ENCODE measurements at places on chromosomes 3 and 15.

- DNase-seq = no peak
Measured at GRCh38 chr15:60529332-60529731, 50.4 kb upstream of the ICE2 start.

GRCh38 chr15:29936353-29937049 is 114.2 kb upstream of the TJP1 start:
- no peak for DNase-seq

DNA sequence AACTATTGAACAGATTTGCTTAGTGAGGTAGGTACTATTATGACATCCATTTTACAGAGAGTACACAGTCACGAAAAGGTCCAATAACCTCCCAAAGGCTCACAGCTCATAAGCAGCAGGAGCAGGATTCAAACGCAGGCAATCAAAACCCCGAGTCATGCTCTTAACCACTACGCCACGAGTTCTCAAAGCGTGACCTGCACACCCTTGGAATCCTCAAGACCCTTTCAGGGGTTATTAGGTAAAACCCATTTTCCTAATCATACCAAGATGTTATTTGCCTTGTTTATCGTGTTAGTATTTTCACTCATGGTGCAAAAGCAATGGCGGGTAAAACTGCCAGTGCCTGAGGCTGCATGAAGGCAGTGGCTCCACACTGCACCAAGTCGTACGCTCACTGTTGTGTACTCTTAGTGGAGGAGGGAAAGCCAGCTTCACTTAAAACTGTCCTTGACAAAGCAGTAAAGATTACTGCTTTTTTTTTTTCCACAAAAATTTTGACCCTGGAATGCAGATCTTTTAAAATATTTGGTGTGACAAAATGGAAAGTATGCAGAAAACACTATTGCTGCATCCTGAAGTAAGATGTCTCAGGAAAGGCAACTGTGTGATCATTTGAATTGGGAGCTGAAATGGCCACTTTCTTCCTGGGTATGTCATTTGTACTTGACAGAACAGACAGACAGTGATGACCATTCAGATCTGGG is 96.1 kb downstream of the IGF2BP2 start:
- no peak for DNase-seq

DNA sequence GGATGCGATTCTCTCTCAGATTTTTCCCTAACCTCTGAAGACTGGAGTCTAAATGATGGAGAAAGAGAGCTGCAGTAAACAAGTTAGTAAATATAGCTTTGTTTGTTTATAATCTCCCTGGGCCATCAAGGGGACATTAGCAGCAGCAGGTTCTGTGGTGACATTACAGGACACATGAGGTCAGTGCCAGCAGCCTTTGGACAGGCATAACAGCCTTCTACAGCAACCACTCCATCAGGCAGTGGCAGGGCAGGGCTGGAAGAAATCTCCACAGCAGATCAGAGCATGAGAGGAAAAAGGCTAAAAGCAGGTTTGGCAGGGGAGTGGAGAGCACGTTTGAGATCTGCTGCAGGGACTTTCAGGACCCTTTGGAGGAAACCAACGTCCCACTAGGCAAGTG is 127.6 kb upstream of the ACP3 start:
- DNase-seq = no peak

DNA sequence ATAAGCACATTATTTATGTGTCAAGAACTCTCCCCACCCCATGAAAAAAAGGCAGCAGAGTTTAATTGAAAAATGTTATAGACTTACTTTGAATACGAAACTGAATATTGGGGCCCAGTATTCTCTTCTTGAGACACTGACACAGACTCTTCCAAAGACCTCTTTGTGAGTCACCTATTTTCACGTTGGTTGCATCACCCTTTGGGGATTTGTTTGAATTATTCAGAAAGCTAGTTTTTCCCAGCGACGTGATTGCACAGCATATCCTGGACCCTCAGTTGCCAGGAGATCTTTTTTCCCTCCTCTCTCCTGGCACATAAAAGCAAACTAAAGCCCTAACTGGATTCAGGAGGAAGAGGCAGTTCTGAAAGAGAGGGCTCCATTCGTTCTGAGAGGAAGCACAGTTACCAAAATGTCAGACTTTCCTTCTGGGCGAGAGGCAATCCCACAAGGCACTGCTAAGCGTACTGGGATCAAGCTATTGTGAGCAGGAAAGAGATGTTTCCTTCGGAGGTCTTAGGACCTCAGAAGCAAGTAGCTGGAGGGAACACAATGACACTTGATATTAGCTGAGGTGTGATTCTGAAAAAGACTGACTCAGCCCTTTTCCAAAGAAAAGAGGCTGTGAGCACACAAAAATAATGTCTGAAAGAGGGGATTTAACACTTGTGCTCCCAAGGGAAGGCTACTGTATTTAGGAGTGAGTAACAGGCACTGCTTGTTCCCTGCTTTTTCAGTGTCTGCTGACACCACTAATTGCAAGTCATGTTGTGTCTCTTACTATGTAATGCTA is 65.8 kb upstream of the CADPS start:
- DNase-seq = peak; percentile 26

- DNase-seq = peak; percentile 39
Measured at GRCh38 chr15:35293353-35294130, 208.4 kb upstream of the NANOGP8 start.

- no peak for DNase-seq
Measured at GRCh38 chr15:77541421-77542181, 91.1 kb downstream of the LINGO1 start.

DNA sequence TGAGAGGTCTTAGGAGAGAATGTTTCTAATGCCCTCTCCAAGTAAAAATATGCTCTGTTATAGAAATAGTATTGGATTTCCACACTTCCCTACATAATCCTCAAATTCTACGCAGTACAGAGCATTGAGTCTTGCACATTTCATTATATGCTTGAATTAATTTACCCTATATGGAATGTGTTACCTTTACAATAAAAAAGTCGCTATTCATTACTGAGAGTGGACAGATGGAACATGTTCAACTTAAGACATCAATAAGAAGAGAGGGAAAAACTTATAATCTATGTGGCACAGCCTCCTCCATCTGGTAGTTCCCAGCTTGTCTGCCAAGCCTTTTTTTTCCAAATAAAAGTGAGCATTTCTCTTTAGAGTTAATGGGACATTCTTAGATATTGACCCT is 417.9 kb downstream of the MECOM start:
- DNase-seq = no peak

DNA sequence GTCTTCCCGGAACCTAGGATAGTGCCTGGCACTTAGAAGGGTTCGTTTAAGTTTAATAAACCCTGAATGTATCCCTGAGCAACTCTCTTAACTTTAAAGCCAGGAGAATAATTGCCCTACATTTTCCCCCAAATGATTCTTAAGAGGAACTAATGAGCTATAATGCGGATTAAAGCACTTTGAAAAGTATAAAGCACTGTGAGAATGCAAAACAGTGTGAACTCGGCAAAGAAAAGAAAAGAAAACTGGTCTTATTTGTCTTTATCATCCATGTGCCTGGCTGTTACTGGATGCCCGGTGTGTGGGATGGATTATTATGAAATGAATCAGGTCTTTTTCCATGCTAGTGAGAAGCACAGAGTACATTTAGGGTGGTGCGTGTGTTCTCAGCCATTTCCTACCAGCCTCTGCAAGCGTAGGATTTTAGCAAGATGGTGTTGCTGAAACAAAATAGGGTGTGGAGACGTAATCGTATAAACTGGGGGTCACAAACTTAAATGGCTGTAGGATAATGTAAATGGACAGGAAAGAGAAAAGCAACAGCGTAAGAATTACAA is 983 bp downstream of the KBTBD12 start:
- DNase-seq = no peak

DNA sequence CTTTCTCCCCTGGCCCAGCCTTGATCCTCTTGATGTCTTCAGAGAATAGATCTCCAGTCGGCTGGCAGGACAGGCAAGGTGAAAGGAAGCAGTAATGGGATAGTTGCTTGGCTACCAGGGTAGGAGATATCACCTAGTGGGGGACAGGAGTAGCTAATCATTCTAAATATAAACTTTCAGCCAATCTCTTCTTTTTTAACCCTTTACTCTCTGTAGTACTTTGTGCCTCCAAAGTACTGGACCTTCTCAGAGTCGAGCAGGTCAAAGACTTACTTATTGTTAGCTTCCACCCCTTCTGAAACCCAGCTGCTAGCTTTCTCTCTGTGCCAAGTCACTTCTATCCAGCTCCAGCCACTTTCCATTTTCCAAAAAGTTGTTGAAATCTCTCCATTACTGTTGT is 43.4 kb upstream of the FILIP1L start:
- DNase-seq = no peak

- no peak for DNase-seq
Measured at GRCh38 chr15:67241132-67241855, 13.2 kb downstream of the AAGAB start.

DNA sequence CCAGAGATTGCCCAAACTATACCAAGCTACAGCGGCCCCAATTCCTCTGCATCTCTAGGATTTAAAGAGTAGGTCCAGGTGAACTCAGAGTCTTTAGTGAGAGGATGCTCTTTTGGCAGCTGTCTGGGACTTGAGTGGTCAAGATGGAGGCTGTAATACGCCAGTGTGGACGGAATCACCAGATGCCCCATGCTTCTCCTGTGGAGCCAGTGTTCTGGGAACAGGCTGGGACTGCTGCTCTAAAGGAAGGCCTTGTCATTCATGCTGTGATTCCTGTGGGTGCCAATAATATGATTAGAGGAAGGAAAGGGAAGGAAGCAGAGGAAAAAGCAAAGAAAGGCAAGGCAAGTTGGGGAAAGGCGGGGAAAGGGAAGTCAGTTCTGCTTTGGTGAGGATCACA is 17.4 kb upstream of the NOX5 start:
- no peak for DNase-seq

GRCh38 chr15:99090011-99090699 is 14.7 kb upstream of the SYNM start:
- no peak for DNase-seq

- DNase-seq = no peak
Measured at GRCh38 chr3:186895406-186895805, 34.9 kb upstream of the ST6GAL1 start.

- DNase-seq = no peak
Measured at GRCh38 chr15:49223536-49224274, 53.7 kb downstream of the GALK2 start.

DNA sequence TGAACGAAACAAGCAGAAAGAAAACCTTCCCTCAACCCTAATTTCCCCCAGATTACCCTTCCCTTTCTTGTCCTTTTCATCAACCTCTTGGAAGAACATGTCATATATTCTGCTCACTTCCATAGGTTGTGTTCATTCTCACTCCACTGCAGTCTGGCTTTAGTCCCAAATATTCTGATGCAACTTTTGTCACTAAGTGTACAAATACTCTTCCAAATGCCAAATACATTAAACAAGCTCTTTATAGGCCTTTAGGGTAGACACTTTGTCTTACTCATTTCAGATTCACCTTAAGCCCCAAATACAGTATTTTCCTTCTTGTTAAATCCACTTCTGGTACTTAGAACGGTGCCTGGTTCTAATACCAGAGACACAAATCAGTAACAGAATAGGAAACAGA is 406.5 kb upstream of the CDIN1 start:
- DNase-seq = no peak

DNA sequence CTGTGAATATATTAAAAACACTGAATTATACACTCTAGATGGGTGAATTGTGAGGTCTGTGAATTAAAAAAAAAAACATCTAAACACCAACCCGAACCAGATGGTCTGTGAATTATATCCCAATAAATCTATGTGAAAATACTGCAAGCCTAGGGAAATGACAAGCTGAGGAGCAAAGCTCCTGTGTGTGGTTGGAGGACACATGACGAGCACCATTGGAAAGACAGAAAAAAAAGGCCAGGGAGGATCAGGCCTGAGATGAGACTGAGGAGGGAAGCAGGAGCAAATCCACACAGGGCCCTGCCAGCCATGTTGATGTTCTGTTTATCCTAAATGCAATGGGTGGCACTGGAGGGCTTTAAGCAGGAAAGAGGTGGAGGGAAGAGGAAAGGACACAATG is 200.0 kb downstream of the RORA start:
- DNase-seq = no peak

GRCh38 chr3:17231537-17232261 is 346.9 kb downstream of the PLCL2 start:
- DNase-seq = peak; percentile 6

DNA sequence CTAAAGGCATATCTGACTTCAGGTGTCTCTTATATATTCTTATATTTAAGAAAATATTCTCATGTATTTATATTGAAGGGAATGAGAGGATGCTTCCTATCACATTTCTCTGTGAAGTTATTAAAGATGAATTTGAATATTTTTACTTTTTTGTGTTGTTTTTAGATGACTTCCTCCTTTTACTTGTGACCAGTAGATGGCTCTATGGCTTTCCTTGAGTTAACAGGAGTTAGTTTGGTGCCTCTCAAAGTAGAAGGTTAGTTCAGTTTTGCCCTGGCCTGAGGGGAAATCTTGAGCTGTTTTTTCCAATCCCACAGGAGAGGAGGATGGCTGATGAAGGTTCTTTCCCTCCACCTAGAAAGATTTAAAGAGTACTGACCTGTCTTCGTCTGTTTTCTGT is 80.7 kb downstream of the SQOR start:
- DNase-seq = peak; percentile 26

DNA sequence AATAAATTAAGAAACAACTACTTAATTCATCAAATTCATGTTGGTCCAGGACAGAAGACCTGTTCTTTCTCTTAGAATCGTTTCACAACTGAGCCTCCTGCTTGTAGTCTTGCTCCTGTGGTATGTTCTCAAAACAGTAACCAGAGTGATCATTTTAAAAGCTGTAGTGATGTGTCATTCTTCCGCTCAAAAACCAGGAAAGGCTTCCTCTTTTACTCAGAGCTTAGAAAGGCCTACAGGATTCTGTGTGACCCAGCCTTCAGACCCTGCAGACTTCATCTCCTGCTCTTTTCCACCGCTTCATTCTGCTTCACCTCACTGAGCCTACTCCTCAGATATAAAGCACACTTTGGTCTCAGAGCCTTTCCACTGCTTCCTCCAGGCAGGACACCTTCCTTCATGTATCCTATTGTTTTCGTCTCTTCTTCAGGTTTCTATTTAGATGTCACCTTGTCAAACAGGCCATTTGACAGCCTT is 22.7 kb downstream of the ST6GAL1 start:
- no peak for DNase-seq

GRCh38 chr15:77440378-77440999 is 19.8 kb downstream of the HMG20A start:
- no peak for DNase-seq

DNA sequence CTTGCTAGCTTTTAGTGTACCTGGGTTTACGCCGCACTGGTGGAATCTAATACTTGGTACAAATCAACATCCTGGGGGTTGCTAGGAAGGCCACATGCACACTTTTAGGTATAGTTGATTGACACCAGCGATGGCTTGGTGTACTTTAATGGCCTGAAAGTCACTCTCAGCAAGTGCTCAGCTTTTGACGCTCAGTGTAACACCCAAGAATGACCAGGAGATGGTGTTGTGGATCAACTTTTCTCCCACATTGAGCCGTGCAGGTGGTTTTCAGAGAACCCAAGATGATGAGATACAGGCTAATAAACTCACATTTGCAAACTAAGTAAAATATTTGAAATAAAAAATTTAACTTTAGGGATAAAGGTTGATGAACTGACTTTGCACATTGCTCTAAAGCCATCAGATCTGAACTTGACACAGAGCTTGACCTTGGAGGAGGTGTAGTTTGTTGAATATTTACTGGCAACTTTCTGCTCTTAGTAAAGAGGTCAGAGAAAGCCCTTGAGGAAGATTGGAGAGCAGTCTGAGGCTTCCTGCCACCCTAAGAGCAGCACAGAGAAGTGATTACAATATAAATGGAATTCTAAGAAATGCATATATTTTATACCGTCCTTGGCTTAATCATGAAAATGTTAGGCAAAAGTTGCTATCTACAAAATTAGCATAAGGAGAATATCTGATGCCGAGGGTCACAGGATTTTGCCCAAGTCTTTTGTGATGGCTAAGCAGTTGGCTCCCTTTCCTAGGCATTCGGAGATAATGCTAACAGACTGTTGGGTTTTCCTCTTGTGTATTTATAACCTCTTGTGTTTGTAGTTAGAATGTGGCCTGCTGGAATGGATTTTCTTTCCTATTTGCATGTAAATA is 143.4 kb upstream of the RASGRP1 start:
- DNase-seq = peak; percentile 72

Measured in hepatocyte (in vitro differentiated cells).